Common myeloid progenitor, CD34-positive (primary cell): ENCODE measurements at places on chromosomes 16 and 17.

GRCh38 chr17:46028374-46028773 lies 29.3 kb downstream of the STH start:
- peaks cover 63% of the 10 kb centered on the region for H3K36me3 ChIP-seq
- H3K27me3 ChIP-seq: no peaks in the 10 kb centered on the region
- no peak overlapping the region for H3K4me3 ChIP-seq
- peaks cover 16% of the 10 kb centered on the region for H3K4me1 ChIP-seq

DNA sequence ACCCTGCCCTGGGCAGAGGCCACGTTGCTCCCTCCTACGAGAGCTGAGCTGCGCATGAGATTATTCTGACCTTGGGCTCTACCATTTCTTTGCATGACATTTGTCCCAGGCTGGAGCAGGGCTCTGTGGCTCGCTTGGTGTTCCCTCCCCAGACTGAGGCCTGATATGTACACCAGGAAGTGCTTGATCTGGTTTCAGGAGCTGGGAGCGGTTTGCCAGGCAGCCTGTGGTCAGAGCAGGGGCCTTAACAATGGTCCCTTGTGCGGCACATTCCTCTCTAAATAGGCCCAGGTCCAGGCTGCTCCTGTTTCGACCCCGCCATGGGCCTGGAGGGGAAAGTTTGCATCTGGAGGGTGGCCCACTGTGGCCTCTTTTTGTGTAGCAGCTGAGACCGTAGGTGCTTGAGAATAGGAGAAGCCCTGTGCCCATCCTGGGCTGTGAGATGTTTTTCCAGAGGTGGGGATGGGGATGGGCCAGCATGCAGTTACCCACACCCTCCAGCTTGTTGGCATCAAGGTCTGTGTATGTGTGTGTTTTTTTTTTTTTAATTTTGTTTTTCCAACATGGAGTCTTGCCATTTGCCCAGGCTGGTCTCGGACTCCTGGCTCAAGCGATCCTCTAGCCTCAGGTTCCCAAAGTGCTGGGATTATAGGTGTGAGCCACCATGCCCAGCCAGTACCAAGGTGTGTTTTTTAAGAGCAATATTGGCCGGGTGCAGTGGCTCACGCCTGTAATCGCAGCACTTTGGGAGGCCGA lies 253.9 kb downstream of the SEC14L1 start:
- no peak overlapping the region for H3K4me3 ChIP-seq
- H3K27ac ChIP-seq: no peak overlapping the region
- H3K27me3 ChIP-seq: no peaks in the 10 kb centered on the region
- DNase-seq: no peak
- H3K4me1 ChIP-seq: peaks cover 56% of the 10 kb centered on the region

DNA sequence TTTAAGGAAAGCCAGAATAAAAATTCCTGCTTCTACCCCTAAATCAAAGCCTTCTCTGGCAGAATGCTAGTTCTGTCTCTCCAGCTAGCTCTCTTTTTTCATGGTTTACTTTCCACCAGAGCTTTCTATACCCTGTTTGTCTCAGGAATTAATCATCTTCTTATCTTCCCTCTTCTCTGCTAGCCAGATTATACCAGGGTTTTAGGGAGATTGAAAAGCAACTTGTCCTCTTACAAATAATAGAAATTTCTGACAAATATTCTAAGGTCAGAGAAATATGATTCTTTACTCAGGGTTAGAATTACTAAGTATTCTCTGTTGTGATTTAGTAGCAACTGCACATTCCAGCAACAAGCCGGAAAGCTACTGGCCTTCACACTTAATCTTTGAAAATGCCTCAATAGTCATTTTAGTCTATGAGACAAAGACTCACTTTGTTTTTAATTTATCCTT lies 166.4 kb downstream of the TANC2 start:
- no peak overlapping the region for H3K27ac ChIP-seq
- H3K4me1 ChIP-seq: no peaks in the 10 kb centered on the region

DNA sequence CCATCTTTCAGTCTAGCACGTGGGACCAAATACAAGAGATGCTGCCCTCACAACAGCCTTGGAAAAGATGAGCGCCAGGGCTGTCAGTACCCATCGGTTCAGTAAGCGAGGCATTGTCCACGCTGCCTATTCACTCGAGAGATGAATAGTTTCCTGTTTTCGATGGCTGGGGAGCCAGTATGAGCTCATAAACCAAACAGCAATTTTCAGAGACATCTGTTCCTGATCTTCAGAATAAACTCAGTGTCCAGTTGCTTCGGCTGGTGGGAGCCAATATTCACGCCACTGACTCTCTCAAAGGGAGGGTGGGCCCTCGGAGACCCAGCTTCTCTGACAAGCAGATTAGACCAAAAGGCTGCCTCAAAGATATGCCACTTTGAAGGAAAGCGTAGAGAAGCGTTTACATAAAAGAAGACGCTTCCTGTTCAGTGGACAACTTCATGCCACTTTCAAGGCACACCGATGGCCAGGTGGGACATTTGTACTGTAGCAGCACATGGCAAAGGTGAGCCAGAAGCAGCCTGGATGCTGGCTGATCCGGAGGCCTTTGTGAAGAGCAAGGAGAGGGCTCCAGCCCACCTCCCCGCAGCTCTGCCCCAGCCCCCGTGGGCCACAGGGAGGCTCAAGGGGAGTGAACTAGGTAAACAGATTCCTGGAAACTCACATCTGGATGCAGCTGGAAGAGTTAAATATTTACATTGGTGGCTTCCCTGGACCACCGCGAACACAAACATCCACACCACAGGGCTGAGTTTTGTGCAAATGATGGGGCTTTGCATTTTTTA lies 6.0 kb downstream of the TIMM22 start:
- H3K27me3 ChIP-seq: no peaks in the 10 kb centered on the region
- H3K4me1 ChIP-seq: peaks cover 2% of the 10 kb centered on the region
- no peak for DNase-seq
- H3K4me3 ChIP-seq: no peak overlapping the region

- no peak for DNase-seq
- H3K4me1 ChIP-seq: no peaks in the 10 kb centered on the region
- H3K4me3 ChIP-seq: no peak overlapping the region
- no peaks in the 10 kb centered on the region for H3K36me3 ChIP-seq
These were observed 17.7 kb upstream of the RAP1GAP2 start for GRCh38 chr17:2778489-2778888.

DNA sequence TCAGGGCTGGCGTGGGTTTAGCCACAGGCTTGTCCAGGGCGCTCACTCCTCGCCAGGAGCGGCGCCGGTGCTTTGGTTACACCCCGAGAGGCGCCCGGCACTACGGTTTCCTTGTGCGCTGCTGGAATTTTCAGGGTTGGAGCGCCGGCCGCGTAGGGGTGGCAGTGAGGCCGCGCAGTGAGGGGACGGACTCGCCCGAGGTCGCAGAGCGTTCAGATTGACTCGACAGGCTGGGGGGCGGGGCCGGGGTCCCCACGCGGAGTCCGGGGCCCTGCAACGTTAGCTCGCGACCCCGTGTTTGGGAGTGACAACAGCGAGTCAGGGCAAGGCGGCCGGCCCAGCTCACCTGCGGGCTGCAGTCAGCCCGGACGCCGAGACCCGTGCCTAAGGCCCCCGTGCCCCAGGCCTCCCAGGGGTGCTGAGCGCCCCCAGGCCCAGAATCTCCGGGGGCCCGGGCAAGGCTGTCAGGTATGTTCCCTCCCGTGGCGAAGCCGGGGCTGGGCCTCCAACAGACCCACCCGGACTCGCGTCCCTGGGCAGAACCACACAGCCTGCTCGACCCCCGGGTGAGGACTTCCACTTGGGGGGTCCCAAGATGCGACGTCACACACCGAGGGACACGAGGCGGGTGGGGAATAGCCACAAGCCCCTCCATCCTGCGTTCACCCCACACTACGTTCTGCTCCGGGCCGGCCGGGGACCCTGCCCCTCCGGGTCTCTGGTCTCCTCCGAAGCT lies 1.3 kb upstream of the ACTG1 start:
- peak overlapping the region; percentile 66 for H3K27ac ChIP-seq
- DNase-seq: no peak
- H3K4me3 ChIP-seq: peak overlapping the region; percentile 68
- no peaks in the 10 kb centered on the region for H3K27me3 ChIP-seq
- H3K4me1 ChIP-seq: peaks cover 65% of the 10 kb centered on the region
- H3K36me3 ChIP-seq: peaks cover 15% of the 10 kb centered on the region

- H3K36me3 ChIP-seq: peaks cover 30% of the 10 kb centered on the region
- no peak overlapping the region for H3K4me3 ChIP-seq
- no peak overlapping the region for H3K27ac ChIP-seq
- H3K4me1 ChIP-seq: no peaks in the 10 kb centered on the region
- peak; percentile 71 for DNase-seq
These were observed 98.9 kb downstream of the AATF start for GRCh38 chr17:37047631-37048104.

- no peak overlapping the region for H3K27ac ChIP-seq
- H3K4me3 ChIP-seq: no peak overlapping the region
- H3K4me1 ChIP-seq: no peaks in the 10 kb centered on the region
- DNase-seq: no peak
These were observed 41.9 kb upstream of the TMEM132E start for GRCh38 chr17:34537445-34537844.

DNA sequence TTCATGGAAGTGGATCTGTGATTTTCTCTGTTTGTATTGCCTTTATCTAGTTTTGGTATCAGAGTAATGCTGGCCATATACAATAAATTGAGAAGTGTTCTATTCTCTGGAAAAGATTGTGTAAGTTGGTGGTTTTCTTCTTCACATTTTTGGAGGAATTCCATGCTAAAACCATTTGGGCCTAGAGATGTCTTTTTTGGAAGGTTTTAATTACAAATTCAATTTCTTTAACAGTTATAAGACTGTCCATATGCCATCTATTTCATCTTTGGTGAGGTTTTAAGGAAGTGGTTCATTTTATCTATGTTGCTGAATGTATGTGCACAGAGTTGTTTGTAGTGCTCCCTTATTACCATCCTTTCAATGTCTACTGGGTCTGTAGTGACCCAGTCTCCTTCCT lies 46.0 kb downstream of the CACNG1 start:
- peaks cover 36% of the 10 kb centered on the region for H3K36me3 ChIP-seq
- no peaks in the 10 kb centered on the region for H3K4me1 ChIP-seq

- no peaks in the 10 kb centered on the region for H3K27me3 ChIP-seq
- no peaks in the 10 kb centered on the region for H3K36me3 ChIP-seq
- no peak overlapping the region for H3K27ac ChIP-seq
These were observed 33.0 kb upstream of the SEC14L1 start for GRCh38 chr17:77107506-77108433.

GRCh38 chr17:79842136-79842655 lies 3.0 kb upstream of the CBX4 start:
- peaks cover 48% of the 10 kb centered on the region for H3K27me3 ChIP-seq
- no peak for DNase-seq
- H3K4me1 ChIP-seq: no peaks in the 10 kb centered on the region
- H3K27ac ChIP-seq: no peak overlapping the region
- H3K36me3 ChIP-seq: no peaks in the 10 kb centered on the region
- H3K4me3 ChIP-seq: no peak overlapping the region

- DNase-seq: no peak
- no peaks in the 10 kb centered on the region for H3K27me3 ChIP-seq
- H3K36me3 ChIP-seq: peaks cover 5% of the 10 kb centered on the region
- no peak overlapping the region for H3K4me3 ChIP-seq
These were observed 14.7 kb downstream of the SPNS2 start for GRCh38 chr17:4513113-4514032.
